ENCODE measurements at places on chromosomes 5 and 9.

DNA sequence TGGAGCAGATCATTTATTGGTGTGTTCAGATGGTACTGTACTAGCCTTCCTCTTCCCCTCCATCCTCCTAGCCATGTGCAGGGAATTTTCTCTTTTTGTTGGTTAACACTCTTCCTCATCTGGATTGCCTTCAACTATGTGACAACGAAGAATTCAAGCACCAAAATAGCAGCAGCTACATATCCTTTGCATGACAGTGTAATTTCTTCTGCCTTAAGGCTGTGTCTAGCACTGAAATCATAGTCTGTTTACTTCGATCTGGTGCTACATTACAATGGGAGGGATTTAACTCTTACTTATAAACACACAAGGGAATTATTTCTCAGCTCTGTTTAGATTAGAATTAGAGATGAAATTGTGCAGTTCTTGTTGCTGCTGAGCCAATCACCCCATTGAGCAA is 260.4 kb downstream of the ARL15 start:
- no peak overlapping the region for H3K4me3 ChIP-seq
- H3K27me3 ChIP-seq = no peaks in the 10 kb centered on the region
- H3K4me1 ChIP-seq = peaks cover 4% of the 10 kb centered on the region
- H3K27ac ChIP-seq = no peak overlapping the region
- DNase-seq = no peak

GRCh38 chr5:149808264-149808982 is 78.3 kb downstream of the PPARGC1B start:
- DNase-seq = no peak
- no peaks in the 10 kb centered on the region for H3K27me3 ChIP-seq
- H3K4me3 ChIP-seq = no peak overlapping the region
- no peaks in the 10 kb centered on the region for H3K36me3 ChIP-seq
- no peak overlapping the region for H3K27ac ChIP-seq
- H3K4me1 ChIP-seq = peaks cover 11% of the 10 kb centered on the region

DNA sequence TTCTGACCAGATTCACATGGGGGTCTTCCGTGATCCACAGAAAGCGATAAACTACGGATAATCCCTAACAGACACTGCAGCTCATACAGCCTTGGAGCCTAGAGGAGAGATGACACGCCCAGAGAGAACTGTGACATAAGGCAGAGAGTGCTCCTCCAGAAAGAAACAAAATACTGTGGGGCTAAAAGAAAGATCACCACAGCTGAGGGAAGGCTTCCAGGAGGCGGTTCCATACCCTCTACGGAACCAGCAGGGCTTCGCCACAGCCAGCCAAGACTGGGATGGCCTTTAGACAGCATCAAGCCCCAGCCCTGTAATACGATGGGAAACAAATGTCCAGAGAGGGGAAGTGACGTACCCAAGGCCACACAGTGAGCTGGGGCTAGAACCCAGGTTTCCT is 19.3 kb downstream of the GPX3 start:
- no peak for DNase-seq
- peaks cover 17% of the 10 kb centered on the region for H3K4me1 ChIP-seq

DNA sequence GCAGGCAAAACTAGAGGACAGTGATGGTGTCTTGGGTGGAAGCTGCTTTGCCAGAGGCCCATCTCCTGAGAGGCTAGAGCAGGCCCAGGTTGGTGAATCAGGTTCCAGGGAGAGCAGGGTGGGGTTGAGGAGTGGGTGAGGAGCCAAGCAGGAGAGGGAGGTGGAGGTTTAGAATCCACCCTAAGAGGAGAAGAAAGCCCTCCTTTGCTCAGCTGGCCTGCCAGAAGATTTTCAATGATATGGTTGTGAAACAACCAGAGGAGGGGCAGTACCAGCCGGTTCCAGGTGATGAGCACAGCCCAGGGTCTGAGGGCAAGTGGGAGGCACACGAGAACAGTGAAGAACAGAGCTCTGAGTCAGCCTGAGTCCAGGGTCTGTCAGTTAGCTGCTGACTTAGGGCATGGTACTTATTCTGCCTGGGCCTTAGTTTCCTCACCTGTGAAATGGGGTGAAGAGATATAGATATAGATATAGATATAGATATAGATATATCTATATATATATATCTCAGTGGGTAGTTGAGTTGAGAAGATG is 17.8 kb downstream of the PPARGC1B start:
- no peak overlapping the region for H3K27ac ChIP-seq
- no peak for DNase-seq
- no peaks in the 10 kb centered on the region for H3K27me3 ChIP-seq
- H3K4me1 ChIP-seq = no peaks in the 10 kb centered on the region
- no peak overlapping the region for H3K4me3 ChIP-seq

GRCh38 chr5:3058942-3059341 is 307.5 kb upstream of the IRX2 start:
- H3K4me3 ChIP-seq = no peak overlapping the region
- H3K36me3 ChIP-seq = no peaks in the 10 kb centered on the region
- H3K27ac ChIP-seq = peak overlapping the region; percentile 34
- no peaks in the 10 kb centered on the region for H3K27me3 ChIP-seq
